Stimulated activated naive CD8-positive, alpha-beta T cell treated with anti-CD3 and anti-CD28 coated beads, Interleukin-15, amount 100 ng/mL, for 72 hours (primary cell): ENCODE measurements at places on chromosomes 7 and 10.
A peak's percentile ranks its signal among the peaks of the same experiment; 100 is the strongest.

DNA sequence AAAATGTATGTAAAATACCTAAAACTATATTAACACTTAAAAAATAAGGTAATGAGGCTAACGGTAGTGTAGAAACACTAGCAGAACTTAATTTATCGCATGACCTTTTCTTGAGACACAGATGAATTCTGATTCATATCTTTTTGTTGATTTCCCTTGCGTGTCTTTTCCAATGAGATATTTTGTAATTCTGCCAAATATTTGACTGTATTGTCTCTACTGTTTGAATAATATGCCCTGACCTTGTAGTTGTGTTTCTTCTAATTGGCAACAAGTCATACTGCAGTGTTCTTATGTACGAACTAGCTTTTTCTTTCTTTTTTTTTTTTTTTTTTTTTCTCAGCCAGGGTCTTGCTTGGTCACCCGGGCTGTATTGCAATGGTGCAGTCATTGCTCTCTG is 9.2 kb upstream of the ABCB1 start:
- no peak for DNase-seq

DNA sequence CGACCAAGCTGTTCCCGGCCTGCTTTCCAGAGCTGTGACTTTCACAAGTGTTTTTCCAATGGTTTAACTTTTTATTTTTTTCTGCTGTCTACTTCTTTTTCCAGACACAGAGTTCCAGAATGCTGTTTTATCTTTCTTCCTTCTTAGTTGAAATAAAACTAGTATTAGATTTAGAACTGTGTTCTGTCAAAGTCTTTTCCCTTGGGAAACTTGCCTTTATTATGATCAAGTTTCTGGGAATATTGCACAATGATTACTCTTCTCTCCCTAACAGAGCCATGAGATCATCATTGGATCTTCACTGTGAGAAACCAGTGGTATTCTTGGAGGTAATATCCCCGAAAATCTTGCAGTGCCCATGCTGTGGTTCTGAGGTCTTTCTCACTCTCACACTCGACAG is 104.9 kb upstream of the KCND2 start:
- DNase-seq: no peak

GRCh38 chr7:20407585-20408466 is 77.1 kb downstream of the ITGB8 start:
- no peak for DNase-seq

DNA sequence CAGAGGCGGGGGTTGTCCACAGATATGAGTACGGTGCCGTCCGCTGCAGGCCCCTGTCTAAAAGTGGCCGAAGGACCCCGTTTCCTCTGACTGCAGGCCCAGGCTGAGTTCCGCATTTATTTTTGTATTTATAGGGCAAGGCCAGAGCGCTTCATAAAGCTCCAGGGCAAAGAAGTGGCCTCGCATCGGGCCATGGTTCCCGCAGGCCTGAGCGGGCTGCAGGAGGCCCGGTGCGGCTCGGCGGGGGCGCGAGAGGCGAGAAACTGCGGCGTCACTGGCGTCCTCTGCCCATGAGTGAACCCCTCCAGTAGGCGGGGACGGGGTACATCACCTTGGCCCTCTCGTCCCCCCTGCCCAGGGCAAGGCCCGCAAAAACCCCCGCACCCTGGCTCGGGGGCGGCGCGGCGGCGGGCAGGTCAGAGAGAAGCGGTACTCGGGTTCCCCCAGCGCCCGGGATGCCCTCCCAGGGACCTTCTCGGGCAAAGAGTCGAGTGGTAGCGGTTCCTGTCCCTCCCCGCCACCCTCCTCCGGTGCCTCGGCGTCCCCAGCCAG is 355.7 kb downstream of the DNAJB6 start:
- no peak for DNase-seq

- peak; percentile 12 for DNase-seq
Measured at GRCh38 chr7:70177166-70177565, 578.9 kb downstream of the AUTS2 start.

GRCh38 chr7:22390516-22390915 is 33.6 kb upstream of the RAPGEF5 start:
- no peak for DNase-seq

DNA sequence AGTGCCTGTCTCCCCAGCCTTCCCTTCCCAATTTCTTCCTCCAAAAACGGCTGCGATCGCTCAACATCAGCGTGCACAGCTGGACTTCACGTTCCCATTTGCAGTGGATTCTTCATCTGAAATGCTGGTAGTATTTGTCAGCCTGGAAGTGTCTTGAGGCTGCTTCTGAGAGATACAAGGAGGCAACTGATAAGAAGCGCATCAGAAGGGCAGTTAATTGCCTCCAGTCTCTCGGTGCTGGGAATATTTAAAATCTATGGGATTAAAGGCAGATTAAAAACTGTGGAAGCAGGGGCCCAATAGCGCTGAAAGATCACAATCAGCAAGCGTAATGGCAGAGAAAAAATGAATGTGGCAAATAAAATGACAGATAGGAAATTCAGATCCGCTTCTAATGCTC is 450.0 kb downstream of the GATA3 start:
- no peak for DNase-seq

- no peak for DNase-seq
Measured at GRCh38 chr7:15593382-15593781, 31.6 kb upstream of the AGMO start.

DNA sequence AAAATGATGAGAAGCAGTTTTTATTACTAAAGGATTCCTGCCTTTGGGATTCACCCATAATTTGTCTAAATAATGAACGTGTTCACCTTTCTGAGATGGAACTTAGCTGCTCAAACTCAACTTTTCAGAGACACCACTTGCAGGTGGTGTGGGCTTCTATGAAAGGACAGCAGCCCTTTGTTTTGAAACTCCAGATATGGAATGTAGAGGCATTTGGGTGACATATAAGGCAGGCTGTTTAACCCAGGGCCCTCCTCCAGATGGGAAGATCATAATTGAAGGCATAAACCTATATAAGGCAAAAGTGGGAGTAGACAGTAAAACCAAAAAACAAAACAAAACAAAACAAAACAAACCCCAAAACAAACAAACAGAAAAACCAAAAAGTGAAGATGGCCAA is 11.9 kb upstream of the HUS1 start:
- DNase-seq: no peak

GRCh38 chr10:86389441-86390193 is 23.0 kb upstream of the GRID1 start:
- DNase-seq: peak; percentile 52

DNA sequence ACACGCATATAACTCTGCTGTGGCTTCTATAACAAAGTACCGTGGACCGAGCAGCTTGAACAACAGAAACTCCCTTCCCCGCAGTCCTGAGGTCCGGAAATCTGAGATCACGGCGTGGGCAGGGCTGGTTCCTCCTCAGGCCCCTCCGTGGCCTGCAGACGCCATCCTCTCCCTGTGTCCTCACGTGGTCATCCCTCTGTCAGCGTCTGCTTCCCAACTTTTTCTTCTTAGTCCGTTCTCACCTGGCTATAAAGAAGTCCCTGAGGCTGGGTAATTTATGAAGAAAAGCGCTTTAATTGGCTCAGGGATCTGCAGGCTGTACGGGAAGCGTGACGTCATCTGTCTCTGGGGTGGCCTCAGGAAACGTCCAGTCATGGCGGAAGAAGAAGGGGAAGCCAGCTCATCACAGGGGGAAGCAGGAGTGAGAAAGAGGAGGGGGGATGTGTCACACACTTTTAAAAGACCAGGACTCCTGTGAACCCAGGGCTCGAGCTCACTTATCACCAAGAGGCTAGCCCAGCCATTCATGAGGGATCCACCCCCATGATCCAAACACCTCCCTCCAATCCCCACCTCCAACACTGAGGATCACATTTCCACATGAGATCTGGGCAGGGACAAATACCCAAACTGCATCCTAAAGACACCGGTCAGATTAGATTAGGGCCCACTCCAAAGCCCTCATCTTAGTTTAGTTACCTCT is 91.2 kb upstream of the INSIG1 start:
- DNase-seq: peak; percentile 64

GRCh38 chr7:73885975-73886798 is 25.2 kb downstream of the TMEM270 start:
- no peak for DNase-seq

DNA sequence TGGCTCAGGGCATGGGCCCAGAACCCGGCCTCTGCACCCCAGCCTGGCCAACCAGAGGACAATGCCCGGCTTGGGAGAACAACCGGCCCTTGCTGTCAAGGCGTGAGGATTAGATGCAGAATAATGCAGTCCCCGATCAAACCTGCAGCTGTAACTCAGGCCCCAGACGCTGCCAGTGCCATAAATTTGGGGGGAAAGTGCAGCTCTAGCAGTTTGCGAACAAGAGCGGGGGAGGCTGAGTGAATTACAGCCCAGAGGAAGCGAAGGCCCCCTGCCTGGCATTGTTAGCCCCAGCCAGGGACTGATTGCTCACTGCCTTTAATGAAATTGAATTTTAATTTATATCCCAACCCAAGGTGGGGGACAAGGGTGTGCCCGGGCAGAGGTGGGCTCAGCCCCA is 38.0 kb upstream of the GNA12 start:
- no peak for DNase-seq

DNA sequence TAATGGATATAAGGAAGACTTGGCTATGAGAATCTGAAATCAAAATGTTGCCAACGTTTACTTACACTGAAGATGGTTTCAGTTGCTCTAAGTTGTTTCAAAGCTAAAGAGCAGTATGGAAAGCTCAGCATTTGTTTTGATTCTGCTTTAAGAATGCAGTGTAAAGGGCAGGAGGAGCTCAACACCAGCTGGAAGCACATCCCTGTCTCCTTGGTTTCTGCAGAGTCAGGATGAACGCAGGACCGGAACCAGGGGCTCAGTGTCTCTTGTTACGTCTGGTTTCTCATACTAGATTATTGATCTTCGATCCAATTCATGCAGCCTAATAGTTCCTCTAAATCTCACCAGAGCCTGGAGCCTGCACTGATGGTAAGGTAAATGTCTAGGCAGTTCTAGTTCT is 24.1 kb downstream of the ZRANB1 start:
- DNase-seq: no peak

GRCh38 chr7:139515266-139515665 is 8.2 kb upstream of the CLEC2L start:
- no peak for DNase-seq

GRCh38 chr10:63423494-63423893 is 42.3 kb downstream of the JMJD1C start:
- no peak for DNase-seq

DNA sequence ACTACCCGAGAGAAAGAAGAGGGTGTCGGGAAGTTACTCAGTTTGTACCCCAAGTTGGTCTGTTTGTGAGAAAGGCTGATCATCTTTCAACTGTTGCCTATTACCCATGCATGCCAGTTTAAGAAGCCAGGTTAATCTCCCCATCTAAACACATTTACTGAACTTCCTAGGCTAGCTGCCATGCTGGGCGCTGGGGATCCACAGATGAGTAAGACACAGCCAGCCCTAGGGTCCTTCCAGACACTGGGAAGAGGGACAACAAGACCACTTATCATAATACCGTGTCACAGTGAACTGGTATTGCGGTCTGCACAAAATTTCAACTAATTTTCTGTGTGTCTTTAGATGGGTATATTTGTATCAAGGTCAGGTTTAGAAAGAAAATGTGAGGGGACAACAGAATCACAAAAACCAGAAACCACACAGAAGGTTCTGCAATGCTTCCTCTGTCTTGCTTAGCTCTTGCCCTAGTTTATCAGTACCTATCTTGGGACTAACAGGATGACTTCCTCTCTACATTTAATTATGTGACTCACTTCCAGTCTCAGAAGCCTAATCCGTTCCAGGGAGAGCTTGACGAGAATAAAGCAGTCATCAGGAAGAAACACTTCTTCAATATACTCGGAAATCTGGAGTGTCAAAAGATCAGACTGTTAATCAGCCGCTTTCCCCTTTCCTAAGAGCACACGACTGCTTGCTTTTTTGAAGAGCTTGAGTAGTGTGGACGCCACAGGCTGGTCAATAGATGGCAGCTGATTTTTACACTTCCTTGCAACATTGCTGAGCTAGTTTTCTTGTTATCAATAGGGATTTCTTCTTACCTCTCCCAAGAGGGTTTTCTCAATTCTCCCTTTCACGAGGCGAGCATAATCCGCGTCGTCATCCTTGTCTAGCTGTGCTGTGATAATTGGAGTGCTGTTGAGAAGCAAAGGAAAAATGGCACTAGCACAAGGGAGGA is 45.7 kb downstream of the POLR3A start:
- no peak for DNase-seq

DNA sequence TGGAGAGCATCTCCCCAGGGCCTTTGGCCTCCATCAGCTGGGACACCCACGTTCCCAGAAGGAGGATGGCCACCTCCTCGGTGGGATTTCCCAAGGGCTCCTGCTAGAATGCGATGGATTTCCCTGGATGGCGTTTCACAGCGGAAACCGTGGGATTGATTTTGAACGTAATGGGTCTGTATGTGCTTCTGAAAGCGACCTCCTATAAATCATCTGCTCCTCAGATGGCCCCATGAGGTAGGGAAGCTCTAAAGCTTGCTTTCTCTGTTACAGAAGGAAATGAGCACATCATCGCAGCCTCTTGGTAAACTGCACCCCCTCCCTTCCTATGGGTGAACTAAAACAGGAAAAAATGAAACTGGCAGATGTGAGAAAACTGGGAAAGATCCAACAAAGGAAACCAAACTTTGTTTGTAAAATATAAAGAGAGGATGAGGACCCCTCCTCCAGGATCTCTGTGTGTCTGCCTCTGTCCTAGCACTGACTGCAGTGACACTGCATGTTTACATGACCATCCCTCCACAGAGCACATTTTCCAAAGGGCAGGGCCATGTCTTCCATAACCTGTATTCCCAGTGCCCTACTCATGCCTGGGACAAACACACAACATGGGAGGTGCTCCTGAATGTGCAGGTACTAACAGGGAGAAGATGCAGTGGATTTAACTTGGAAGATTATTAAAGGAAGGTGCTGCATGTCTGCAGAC is 57.6 kb downstream of the LYZL1 start:
- DNase-seq: no peak

GRCh38 chr10:128865436-128866195 is 601.4 kb upstream of the MGMT start:
- DNase-seq: no peak

- DNase-seq: no peak
Measured at GRCh38 chr7:47444376-47445098, 137.4 kb downstream of the TNS3 start.

DNA sequence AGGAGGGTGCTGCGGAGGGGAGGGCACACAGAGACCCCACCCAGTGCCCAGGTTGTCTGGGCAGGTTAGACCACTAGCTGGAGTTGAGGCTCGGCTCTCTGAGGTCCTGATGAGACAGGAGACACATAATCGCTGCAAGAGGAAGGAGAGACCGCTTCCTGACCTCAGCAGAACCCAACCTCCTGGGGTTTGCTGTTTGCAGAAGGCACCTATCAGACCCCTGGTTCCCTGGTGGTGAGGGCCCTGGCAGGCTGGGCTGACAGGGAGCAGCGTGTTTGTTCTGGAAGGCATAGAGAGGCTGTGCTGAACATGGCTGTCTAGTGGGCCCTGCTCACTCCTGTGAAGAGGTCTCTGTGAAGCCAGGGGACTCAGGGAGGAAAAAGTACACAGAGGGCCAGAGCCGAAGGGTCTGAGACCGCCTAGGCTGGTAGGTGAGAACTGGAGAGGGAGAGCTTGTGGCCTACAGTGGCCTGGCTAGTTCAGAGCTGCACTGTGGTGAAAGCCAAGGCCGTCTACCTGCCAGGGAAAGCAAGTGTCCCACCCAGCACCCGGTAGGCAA is 39.4 kb upstream of the NPFFR1 start:
- DNase-seq: peak; percentile 43
